ENCODE measurements at places on chromosomes 3 and 15.

DNA sequence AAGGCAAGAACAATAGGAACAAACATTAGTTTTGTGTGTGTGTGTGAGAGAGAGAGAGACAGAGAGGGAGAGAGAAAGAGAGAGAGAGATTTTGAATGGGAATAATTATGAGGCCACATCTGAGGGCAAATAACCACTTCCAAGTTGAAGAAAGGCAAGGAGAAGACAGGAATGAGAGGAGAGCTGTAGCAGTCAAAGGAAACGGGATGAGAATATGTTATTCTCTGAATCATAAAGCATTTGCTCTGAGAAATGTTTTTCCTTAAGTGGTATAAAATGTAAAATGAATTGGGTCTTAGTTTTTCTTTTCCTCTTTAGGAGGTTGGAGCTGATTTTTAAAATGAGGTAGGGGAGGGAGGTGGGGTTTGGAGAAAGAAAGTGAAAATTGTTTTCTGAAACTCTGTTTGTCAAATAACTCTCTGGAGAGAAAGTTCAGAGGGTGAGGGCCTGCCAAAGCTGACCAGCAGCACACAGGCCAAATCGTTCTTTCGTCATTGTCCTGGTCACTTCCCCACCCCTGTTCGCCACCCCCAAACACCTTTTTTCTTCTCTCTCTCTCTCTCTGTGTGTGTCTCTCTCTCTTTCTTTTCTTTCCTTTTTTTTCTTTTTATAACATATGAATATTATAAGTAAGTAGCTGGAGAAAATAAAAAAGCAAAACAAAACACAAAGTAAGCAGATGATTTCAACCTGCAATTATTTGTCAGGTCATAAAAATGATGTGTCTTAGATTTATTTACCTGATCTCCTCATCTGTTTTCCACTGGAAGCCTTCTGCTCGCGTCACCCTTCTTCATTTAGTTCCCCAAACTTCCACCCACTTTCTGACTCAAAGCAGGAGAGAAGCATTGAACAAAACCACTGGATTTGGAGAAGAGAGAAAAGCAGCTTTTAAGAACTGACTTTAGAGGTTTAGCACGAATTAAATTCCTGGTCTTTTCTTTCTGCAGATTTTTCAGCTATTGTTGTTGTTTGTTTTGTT, 110.6 kb downstream of the LPP start:
- peak; percentile 46 for DNase-seq

GRCh38 chr3:187186801-187187421, 10.4 kb upstream of the RTP1 start:
- peak; percentile 84 for DNase-seq

- no peak for DNase-seq
Observed at GRCh38 chr15:68444336-68444735, 12.4 kb upstream of the ITGA11 start.

GRCh38 chr3:24907106-24907505, 412.5 kb upstream of the THRB start:
- DNase-seq, result peak; percentile 22

DNA sequence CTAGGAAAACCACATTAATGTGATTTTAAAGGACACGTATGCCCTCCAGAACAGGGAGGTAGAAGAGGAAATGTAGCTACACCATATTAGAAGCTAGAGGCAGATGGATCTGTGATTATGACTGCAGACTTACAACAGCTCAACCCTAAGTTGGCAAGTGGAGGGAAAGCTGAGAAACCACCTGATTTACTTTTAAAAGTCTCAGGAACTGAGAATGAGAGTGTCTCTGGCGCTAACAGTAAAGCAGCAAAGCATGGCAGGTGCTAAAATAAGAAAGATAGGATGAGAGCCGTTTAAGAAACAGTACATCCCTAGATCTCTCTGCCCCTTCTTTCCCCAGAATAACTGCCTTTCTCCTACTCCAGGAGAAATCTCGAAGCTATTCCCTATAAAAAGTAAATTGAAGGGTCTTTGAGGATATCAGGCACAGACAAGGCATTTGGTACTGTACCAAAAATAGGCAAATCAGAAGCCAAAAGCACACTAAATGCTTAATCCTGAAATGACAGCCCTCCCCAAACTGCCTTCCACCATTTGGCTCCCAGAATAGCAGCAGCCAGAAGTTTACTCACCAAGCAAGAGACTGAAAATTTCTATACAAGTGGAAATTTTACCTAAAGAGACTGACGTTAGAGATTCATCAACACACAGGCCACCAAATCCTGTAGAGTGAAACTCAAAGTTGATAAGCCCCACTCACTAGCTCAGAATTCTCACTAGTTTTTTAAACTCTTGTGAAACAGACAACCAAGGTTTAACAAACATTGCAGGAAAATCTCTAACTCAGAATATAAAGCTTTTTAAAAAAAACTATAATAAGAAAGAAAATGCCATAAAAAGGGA, 34.3 kb upstream of the PARP14 start:
- DNase-seq, result no peak

DNA sequence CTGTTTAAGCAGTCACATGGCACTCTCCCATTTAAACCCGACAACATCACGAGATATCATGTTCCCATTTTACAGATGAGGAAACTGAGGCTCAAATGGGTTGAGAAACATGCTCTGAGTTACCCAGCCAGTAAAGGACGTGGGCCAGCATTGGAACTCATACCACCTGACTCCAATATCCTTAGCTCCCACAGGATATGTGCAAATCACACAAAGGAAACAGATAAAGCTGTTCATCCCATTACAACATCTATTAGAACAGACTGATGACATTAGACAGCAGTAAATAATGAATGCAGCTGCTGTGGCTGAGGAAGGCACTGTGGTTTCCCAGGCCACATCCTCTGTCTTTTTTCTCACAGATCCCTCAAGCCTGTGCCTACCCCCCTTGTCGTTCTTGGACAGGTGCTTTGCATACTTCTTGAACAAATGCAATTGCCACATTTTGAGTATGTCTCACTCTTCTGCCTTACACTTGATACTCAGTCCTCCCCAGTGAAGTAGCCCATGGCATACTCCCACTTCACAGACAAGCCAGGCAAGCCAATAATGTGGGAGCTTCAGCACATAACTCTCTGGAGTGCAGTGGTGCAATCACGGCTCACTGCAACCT, 17.7 kb downstream of the FRMD4B start:
- no peak for DNase-seq

- DNase-seq, result peak; percentile 78
Observed at GRCh38 chr3:129822679-129823078, 70.8 kb downstream of the TMCC1 start.

GRCh38 chr3:73738711-73739110, 114.0 kb upstream of the PDZRN3 start:
- DNase-seq, result no peak

GRCh38 chr3:11132861-11133260, 21.4 kb upstream of the HRH1 start:
- no peak for DNase-seq

DNA sequence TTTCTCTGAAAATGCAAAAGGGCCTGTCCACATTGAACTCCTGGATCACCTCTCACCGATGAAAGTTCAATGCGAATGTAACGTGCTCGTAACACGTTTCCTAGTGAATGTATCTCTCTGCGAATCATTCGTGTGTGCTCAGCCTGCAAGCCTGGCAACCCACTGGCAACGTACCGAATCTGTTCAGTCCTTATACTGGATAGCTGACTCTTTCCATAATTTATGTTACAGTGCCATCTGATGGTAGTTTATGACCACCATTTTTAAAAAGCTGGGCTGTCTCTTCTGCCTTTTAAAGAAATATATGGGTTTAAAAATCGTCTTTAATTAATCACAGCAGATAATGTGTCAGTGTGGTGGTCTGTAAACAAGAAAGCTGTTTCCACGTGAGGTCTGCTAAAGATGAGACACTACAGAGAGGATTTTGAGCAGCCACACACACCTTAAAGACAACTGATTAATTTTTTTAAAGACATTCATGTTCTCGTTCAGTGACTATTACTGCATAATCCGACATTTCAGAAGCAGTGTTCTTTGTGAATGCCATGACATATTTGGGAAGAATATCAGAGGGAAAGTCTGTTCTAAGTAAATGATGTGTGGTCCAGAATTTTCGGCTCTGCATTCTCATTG, 69.4 kb upstream of the FOXP1 start:
- peak; percentile 83 for DNase-seq

DNA sequence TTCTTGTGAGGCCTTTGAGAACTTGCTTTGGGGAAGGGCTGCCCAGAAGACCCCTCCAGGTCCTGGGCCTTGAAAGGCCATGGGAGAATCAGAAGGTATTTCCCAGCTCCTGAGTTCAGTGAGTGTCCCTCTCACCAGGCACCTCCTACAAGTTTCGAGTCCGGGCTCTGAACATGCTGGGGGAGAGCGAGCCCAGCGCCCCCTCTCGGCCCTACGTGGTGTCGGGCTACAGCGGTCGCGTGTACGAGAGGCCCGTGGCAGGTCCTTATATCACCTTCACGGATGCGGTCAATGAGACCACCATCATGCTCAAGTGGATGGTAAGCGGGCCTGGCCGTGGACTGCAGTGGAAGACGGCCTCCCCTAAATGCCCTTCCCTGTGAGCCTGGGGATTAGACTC, 68.3 kb downstream of the BOC start:
- no peak for DNase-seq

DNA sequence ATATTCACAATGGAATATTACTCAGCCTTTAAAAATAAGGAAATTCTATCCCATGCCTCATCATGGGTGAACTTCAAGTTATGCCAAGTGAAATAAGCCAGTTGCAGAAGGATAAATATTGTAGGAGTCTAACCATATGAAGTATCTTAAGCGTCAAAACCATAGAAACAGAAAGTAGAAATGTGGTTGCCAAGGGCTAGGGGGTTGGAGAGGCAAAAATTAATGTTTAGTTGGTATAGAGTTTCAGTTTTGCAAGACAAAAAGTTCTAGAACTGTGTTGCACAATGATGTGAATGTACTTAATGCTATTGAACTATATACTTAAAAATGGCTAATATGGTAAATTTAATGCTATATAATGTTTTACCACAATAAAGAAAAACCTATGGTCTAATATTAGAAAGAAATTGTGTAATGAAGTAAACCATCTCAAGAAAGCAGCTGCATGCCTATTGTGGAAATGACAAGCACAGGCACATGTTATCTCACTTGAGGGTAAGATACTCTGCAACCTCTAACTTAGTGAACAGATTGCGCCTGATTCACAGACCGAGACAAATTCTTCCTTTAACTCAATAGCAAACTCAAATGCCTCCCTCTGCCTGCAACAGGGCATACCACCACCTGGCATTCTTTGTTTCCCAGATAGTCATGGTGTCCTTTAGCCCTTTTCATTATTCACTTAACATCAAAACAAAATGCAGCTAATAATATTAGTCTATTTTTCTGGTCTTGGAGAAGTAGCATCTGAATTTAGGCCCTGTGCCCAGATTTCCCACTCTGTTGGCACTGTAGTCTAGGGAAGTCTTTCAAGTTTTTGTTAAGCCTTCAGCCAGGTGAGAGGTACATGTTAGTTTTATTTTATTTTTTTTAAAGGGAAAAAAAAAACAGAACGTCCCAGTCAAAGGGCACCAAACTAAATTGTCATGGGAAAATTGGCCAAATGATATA, 80.2 kb upstream of the ACP3 start:
- DNase-seq, result no peak

GRCh38 chr15:44193651-44194322, 1.3 kb downstream of the FRMD5 start:
- DNase-seq, result peak; percentile 54

- DNase-seq, result peak; percentile 54
Observed at GRCh38 chr3:4985330-4986174, 6.3 kb downstream of the BHLHE40 start.

DNA sequence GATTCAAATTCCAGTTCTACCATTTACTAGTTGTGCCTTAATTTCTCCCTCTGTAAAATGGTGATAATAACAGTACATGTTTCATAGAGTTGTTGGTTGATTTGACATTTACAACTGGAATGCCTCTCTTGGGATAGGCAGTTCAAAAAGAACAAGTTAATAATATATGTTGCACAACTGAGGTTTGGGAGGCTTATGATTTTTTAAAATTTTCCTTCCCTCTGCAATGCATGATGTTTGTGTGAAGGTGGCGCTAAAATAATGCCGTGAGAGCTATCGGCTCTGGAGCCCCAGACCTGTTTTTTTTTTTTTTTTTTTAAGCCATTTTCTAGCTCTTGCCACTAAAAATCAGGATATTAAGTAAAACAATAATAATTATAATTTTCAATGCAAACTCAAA, 18.6 kb downstream of the DNAJB11 start:
- peak; percentile 55 for DNase-seq

- peak; percentile 93 for DNase-seq
Observed at GRCh38 chr15:57541805-57542504, 49.7 kb upstream of the MYZAP start.

- DNase-seq, result no peak
Observed at GRCh38 chr15:83410532-83410931, 36.6 kb upstream of the SH3GL3 start.

DNA sequence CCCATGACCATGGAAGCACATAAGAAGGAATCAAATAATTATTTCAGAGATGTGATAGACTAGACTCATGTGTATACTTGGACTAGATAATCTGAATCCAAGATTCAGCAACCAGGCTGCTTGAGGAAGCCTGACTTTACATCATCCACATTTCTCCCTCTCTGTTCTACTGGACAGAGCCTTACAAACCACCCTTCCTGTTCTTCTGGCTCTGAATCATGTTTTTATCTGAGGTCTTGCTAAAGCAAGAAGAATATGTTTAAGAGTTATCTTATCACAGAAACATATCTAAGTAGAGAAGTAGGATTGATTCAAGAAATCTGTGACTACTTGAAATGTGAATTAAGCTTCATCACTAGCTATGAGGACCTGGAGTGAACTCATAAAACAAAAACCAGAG, 71.1 kb upstream of the SLC24A5 start:
- no peak for DNase-seq

DNA sequence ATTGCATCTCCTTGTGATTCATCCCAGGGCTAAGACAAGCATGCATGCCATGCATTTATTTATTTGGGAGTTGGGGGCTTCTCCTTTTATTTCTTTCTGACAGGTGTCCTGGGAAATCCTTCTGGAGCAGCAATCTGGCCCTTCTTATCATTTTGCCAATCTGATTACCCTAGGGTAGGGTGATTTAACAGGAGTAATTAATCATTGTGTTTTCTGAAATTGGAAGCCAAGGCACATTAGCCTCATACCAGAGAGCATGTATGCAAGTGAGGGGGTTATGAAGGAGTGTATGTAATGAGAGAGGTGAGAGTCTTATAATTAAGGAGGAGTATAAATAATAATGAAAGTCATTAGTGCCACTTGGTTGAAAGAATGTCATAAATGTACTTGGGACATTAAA, 37.4 kb upstream of the ARPP21 start:
- no peak for DNase-seq
